ENCODE measurements at places on chromosomes 7 and 10.

- no peak for DNase-seq
Observed at GRCh38 chr10:31063841-31064240, 32.2 kb upstream of the ZNF438 start.

DNA sequence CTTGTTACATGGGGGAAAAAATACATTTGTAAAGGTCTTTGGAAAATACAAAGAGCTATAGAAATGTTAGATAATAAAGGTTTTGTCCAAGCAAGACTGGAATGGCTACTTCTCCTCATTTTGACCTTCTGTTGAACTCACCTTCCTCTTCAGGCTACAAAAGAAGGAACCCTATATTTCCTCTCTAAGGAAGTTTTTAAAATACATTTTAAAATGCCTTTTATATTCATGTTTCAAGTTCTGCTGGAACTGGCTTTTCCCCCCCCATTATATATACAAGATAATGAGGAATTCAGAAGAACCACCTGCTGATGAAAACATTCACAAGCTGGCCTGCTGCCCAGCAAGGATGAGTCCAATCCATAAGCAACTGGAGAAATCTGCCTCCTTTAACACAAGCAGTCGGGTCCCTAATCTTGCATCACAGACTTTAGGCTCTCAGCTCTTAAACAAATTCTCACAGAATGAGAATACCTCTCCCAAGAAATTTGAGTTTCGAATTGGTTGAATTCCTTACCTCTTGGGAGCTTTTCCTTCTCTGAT lies 44.6 kb downstream of the MTERF1 start:
- DNase-seq = no peak

DNA sequence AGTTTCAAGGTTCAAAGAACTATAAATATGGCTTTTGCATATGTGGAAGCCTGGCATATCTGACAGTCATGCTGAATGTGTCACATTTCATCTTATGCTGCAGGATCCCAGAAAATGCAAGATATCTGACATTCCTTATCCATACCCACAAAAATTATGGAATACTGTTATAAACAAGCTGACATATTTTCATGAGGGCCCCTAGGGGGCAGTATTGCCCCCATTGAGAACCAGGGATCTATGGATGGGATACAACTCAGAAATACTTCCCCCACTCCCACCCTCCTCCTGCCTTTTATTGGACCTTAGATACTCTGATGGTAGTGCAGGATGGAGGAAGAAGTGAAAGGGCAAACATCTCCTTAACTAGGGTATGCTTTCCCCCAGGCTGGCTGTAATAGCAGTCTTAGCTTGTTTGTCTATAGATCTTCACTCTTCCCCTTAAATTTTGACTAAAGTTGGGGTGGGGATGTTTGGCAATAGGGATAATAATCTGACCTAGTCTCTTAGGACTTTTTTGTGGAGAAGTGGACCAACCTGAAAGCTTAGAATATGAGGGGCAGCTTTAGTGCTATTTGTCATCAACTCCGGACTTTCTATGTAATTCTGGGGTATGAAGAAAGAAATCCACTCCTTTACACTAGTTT lies 3.5 kb upstream of the GNGT1 start:
- no peak for DNase-seq

- DNase-seq = no peak
Observed at GRCh38 chr10:44306762-44307161, 78.1 kb downstream of the CXCL12 start.

DNA sequence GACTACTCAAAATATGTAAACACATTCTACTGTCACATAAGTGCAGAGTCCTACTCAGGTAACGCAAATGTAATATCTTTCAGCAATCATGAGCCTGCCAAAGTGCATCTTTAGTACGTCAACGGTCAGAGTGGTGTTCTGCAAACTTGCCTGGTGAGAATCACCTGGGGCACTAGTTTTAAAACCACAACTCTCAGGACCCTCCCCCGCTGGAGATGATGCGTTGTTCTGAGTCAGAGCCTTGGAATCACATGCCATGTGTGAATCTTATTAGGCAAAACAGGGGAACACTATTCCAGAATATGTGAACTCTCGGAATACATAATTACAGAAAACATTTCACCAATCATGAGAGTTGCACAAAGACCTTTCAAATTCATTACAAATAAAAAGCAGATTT lies 115.7 kb downstream of the TPK1 start:
- DNase-seq = no peak

GRCh38 chr10:74104480-74104879 lies 46.1 kb downstream of the AP3M1 start:
- DNase-seq = no peak

DNA sequence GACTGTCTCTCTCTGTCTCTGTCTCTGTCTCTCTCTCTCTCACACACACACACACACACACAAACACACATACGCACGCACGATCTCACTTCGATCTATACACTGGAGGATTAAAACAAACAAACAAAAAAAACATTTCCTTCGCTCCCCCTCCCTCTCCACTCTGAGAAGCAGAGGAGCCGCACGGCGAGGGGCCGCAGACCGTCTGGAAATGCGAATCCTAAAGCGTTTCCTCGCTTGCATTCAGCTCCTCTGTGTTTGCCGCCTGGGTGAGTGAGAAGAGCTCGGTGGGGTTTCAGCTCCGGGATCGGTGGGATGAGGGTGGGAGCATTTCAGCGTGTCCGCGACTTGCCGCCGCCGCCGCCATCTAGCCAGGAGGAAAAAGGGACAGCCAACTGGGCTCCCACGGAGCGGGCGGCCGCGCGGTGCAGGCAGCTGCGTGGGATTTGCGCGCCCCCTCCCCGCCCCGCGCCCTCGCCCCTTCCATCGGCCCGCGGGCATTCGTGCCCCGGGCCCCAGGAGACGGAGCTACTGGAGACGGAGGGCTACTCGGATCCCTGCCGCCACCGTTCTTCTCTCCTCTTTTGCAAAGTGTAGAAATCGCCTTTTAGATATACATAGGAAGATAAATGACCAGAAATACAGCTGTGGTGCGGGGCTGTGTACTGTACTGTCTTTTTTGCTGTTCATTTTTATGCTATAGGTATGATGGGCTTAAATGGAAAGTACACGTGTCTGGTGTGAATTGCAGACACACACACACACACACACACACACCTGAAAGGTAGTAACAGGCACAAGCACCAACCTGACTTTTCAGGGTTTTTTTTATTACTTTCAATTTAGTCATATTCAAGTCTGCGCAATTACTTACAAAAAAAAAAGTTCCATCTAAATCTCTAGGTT lies 581 bp downstream of the PTPRZ1 start:
- DNase-seq = no peak

DNA sequence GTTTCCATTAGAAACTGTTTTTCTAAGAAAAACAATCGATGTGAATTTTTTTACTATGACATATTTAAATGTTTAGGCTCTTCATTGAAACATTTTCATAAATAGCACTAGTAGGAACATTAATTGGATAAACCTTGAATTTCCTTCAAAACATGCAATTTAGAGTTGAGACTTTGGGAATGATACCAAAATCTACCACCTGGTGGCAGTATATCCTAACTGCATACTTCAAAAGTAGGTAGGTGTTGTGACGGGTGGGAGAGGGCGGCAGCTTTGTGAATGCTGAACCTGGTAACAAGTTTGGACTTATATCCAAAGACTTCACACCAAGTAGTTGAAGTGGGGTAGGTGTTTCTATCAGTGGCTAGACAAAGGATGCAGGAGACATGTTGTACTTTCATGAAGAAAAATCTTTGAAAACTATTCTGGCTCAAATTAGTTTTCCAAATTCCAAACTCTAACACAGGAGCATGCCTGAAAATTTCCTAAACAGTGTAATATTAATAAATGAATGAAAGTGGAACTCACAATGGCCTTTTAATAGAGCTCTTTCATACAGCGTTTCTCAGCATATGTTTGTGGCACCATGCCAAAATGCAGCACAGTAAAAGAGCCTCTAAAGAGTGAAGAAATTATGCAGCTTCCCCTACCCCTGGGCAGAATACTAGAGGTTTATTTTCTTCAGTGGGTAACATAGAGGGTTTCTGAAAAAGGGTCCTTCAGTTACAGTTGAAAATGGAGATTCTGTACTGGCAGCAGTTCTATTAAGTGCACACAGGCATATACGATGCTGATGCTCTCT lies 201.0 kb upstream of the TPK1 start:
- no peak for DNase-seq

DNA sequence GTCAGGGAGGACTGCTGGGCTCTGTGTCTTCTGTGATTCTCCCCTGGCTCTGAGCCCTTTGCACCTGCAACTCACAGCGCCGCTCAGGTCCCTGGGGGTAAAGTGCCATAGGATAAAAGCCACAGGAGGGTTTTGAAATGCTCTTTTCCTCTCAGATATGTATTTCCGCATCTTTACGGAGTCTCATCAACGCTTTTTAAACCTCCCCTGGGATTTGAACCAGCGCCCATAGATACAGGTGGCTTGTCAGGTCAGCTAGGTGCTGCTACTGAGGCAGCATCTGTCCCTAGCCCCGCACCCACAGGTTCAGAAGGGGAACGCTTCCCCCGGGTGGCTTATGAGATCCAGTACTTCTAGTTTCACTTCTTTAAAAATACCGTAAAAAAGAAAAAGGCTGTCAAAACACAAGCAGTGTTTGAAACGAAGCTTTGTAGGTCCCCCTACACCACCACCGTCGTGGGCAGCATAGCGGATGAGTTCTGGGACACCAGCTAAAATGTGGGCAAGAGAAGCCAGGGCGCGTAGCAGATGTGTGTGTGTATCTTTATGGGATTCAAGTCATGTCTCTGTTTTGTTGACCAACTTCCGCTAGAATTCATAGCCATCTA lies 173.5 kb downstream of the CUX1 start:
- DNase-seq = no peak

DNA sequence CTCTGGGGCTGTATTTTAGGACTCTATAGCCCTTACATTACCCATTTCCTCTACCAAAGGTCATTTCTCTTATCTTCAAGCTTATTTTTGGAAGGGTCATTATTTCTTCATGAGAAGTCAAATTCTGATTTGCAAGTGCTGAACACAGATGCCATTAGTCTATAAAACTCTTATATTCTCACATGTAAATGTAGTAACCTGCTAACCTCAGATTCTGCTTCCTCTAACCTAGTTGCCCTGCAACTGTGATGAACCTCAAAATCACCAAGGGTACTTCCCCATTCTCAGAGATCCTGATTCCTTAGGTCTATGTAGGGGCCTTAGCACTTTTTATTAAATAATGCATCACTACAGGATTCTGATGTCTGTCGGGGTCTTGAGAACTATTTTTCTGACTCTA lies 6.3 kb downstream of the FAS start:
- no peak for DNase-seq

Data from activated effector memory CD4-positive, alpha-beta T cell treated with Interleukin-2 at 50 U/mL for 16 hours (primary cell).